CD4-positive, CD25-positive, alpha-beta regulatory T cell (primary cell): ENCODE measurements at places on chromosomes 13 and 19.

DNA sequence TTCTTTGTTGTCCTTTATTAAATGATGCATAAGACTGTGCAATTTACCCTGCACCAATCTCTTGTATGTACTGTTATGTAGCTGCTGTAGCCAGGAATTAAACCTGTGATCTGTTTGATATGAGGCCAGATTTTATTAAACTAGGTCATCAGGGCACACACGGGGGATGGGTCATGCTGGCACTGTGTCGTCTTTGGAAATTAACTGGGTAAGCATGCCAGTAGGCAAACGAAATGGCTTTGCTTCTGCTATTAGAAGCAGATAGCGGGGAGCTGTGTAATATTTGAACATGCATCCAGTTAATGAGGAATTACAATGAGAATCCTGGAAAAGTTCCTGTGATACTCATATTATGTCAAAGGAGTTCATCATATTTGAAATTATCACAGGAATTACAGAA, 23.5 kb downstream of the MTUS2 start:
- no peak for DNase-seq

DNA sequence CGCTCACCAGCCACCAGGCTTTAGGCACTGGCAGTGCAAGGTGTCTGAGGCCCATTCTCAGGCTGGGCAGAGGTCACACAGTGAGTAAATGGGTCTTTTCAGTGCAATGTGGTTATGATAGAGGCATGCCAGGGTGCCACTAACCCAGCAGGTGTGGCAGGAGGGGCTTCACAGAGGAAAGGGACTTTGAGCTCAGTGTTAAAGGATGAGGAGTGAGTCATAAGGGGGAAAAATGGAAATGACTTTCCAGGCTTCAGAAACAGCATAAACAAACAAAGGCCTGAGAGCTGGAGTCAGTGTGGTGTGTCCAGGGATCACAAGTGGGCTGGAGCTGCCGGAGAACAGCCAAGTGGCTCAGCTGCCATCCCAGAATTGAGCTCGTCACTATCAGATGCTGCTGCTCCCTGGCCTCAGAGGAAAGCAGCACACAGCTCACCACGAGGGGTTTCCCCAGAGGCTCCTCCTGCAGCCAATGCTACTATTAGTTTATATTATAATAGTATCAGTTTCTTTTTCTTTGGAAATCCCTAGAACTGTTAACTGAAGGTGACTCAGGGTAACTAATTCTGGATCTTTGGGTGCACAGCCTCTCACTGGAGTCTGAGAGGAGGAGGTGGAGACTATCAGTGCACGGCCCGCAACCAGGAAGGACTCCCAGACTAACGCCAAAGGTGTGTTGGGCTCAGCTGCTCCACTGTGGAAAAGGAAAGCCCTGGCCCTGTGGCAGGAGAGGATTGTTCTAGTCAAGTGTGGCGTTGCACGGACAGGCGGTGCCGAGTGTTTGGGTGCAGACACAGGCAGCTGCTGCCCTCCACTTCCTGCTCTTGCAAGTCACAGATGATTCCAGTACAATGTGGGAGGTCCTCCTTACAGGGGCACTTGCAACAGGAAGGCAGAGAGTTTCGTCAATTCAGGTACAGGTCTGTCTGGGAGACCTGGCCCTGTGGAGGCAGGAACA, 39.5 kb downstream of the DHRS12 start:
- peak; percentile 36 for DNase-seq

GRCh38 chr13:42794577-42795275, 13.3 kb downstream of the FAM216B start:
- no peak for DNase-seq

DNA sequence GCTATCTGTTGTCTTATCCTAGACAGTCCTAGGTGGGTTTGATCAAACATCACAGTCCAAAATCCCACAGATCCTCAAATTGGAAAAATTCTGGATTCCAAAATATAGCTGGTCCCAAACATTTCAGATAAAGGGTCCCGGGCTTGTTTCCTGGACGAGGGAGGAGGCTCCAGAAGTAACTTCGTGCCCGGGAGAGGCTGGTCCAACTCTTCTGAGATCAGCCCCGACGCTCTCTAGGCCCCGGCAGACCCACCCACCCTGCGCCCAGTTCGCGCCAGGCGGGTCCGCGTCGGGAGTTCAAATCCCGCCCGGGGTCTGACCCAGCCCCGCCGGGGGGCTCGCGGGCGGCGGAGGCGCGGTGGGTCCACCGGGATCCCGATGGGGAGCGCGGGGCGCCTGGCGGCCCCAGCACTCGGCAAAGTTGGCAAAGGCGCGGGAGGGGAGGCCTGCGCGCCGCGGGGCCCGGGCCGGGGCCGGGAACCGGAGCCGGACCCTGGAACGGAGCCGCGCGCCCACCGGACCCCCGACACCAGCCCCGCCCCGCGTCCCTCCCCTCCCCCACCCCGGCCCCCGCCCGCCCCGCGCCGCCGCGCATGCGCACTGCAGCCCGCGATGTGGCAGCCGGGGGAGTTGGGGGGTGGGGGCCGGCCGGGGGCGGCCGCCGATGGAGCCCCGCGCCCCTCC, 513 bp downstream of the MIER2 start:
- no peak for DNase-seq

DNA sequence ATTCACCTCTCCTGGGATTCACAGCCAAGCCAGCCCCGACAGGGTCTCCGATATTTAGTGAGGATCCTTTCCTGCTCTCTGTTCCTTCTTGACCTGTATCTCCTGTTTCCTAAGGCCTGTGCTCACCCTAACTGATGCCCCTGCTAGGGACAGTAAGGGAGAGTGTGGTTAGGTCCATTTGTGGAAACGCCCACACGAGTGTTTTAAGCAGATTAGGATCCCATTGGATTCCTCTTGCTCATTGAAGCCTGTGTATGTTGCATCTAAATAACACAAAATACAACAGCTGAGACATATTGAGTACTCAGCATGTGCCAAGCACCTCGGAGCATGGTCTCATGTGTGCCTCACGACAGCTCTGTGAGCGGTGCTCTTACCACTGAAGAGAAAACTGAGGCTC, 64.9 kb downstream of the EFNB2 start:
- DNase-seq = no peak
